ENCODE measurements at places on chromosomes 11 and 22.
A peak's percentile ranks its signal among the peaks of the same experiment; 100 is the strongest.

GRCh38 chr22:23591201-23591791 is 11.2 kb upstream of the IGLL1 start:
- DNase-seq: peak; percentile 53

- peak; percentile 63 for DNase-seq
These were observed 2.0 kb upstream of the FJX1 start for GRCh38 chr11:35615921-35616900.

GRCh38 chr11:116792869-116793771 is 1.4 kb upstream of the APOA5 start:
- DNase-seq: peak; percentile 73

GRCh38 chr11:44731685-44732430 is 5.1 kb downstream of the TSPAN18 start:
- peak; percentile 91 for DNase-seq

- DNase-seq: no peak
These were observed 1008.4 kb downstream of the JRKL start for GRCh38 chr11:97398246-97398645.

GRCh38 chr11:46338988-46339666 is 8.1 kb upstream of the DGKZ start:
- DNase-seq: peak; percentile 49

DNA sequence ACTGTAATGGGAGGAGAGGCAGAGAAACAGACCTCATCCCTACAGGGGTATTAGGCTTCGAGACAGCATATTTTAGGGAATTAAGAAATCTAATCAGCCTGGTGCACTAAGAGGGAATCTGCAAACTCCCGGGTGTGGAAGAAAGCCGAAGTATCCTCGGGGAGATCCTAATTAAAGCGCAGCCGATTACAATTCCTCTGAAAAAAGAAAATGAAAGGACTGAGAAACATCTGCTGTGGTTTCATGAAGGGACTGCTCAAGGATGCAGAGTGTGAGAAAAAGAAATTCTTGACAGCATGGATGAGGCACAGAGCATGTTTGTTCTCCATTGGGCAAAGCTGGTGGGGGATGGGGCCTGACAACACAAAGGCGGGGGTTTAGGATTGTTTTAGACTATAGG is 290.0 kb upstream of the LARGE1 start:
- DNase-seq: no peak

GRCh38 chr22:43944670-43945430 is 10.4 kb upstream of the SAMM50 start:
- peak; percentile 8 for DNase-seq

GRCh38 chr22:36249160-36249559 is 3.8 kb upstream of the APOL1 start:
- no peak for DNase-seq

DNA sequence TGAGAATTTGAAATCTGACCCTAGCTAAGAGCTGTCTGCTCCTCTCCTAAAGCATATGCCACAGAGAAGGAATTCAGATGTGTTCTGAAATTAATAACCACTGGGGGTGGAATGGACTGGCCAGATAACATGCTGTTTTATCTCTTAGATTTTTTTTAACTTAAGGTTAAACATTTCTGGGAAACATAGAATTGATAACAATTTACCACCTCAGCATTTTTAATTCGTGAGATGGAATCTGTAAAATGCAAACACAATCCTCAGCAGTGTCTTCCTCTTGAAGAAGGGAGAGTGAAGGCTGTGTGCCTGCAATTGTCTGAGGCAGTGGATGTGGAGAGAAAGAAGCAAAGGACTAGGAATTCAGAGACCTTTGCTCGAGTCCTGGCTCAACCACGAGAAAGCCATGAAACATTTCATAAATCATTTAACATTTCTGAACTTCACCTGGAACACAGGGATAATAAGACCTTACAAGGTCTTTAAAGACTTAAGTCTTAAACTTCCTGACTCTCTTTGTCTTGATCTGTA is at the start of gene SLC5A12:
TSS of gene SLC5A12 (minus strand) at position 113 of the 528 bp plus-strand sequence. CDS start 346 bp downstream, outside the sequence.
- no peak for DNase-seq

DNA sequence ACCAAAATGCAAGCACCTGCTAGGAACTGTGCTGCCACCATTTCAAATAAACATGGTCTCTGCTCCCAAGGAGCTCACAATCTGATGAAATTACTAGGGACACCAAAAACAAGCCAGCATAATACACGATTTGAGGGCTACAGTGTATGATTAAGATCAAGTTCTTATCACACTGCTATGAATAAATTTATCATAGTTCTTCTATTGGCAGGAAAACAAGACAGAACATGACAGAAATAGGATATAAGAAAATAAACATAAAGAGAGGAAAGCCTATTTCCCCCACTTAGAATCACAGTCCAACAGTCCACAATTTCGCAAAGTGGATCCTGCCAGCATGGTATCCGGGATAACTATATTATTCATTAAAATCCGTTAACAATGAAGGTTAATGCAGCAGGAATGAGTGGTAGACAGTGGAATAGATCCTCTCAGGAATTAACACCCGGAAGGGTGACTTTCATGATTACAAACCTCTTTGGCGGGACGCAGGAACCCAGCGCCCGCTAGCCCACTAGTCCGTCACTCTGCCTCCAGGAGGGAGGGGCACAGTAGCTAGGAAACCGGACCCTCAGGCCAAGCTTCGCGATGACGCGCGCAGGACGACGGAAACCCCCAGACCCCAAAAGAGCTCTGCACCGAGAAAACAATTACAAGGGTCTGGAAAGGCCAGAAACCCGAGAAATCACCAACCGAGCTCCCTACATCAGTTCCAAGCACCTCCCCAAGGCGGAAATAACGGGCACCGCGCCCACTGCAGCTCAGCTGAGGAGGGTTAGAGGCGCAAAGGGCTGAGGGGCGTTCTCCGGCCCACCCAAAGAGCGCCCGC is 607 bp downstream of the CCDC82 start:
- DNase-seq: no peak

DNA sequence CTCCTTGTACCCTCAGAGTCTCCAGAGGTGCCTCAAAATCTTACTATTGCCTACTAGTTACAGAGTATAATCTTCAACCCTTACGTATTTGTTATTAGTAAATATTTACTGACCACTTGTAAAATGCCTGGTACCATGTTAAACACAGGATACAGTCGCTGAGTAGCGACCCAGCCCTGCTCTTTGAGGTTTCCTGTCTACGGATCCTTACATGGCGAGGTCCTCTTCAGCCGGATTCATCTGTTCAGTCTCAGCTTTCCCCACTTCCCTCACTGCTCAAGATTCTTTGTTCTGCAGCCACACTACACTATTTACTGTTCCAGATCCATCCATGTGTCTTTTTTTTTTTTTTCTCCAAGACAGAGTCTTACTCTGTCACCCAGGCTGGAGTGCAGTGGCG is 13.2 kb upstream of the TTC36 start:
- DNase-seq: no peak

DNA sequence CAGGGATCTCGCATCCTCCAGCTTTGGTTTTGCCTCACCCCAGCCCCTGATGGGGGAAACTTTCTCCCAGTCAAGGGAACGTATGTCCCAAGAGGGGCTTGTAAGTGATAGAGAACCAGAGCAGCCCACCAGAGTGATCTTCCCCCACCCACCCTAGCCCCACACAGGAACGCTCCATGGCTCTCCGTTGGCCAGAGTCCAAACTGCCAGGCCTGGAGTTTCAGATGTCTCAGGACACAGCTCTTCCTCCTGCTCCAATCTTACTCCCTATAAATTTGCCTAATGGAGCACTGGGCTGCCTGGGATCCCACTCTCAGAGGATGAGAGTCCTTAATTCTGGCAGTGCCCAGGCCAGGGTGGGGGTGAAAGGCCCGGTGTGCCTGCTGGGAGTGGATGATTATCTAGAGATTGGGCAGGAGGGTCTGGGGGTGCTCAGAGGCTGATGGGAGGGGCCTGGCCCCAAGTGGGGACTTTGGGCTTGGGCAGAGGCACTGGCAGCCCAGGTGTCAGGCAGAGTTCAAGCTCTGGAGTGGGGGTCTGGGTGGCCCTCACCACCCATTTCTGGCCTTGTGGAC is 79.9 kb downstream of the WNT7B start:
- no peak for DNase-seq

DNA sequence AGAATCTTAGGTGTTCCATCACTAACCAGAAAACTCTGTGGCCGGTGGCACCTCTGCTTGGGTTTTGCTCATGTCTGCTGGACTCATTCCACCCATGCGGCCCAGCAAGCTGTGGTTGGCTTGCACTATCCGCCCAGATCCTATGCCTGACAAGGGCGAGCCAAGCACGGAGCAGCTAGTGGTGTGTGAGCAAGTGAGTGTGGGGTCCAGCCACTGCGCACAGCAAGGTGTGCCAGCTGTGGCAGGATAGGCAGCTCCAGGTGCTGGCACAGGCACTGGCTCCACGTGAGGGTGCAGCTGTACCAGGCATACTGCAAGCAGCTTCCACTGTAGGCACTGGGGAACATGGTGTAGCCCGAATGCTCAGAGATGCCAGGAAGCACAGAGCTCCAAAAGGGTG is 813.7 kb upstream of the CNTN5 start:
- no peak for DNase-seq

DNA sequence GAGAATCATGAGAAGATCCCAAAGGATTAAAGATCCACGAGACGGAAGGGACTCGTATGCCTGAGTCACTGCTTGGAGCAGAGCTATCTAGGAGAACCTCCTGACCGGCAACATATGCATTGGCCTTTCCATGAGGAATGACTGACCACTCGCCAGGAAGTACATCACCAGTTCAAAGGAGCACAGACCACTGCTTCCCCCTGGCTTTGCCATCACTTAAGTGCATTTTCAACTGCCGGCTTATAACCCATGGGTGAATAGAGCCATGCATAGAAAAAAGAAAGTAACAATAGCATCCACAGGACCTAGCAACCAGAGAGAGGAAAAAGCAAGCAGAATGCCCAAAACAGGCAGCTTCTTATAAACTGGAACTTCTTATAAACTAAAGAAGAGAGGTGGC is 98.3 kb upstream of the ZC3H12C start:
- no peak for DNase-seq

- DNase-seq: peak; percentile 62
These were observed 396 bp downstream of the TEF start for GRCh38 chr22:41382098-41382578.

DNA sequence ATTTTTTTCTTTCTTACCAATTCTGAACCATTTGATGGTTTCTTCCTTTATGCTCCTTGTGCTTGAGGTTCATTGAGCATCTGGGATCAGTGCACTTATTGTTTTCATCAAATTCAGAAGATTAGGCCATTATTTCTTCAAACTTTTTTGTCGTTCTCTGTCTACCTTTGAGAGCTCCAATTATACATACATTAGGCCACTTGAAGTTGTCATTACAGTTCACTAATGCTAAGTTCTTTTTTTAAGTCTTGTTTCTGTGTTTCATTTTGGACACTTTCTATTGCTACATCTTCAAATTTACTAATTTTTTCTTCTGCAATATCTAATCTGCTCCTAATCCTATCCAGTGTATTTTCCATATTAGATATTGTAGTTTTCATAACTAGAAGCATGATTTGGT is 40.8 kb downstream of the CDPF1 start:
- no peak for DNase-seq

DNA sequence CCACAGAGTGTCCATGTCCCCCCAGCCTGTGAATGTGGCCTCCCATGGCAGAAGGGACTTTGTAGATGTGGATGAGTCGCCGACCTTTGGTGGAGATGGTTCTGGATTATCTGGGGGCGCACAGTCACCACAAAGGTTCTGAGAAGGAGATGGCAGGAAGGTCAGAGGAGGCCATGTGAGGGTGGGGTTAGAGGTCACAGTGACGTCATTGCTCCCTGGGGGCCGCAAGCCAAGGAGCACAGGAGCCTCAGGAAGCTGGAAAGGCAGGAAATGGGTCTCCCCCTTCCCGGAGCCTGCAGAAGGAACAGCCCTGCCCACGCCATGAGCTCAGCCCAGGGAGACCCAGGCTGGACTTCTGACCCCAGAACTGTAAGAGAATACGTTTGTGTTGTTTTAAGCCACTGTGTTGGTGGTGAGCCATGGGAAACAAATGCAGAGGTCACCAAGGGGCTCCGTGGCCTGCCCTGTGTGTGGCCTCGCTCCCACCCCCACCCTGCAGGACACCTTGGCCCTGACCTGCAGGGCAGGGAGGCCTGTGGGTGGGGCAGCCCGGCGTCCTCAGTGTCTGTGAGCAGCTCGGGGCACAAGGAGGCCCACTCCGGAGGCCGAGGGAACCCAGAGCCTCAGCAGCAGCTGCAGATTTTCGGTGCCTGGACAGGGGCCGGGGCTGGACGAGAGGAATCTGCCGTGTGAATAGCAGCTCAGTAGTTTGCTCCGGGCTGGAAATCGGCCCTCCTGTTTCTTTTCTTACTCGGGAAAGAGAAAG is 32.1 kb downstream of the GRAMD4 start:
- no peak for DNase-seq

DNA sequence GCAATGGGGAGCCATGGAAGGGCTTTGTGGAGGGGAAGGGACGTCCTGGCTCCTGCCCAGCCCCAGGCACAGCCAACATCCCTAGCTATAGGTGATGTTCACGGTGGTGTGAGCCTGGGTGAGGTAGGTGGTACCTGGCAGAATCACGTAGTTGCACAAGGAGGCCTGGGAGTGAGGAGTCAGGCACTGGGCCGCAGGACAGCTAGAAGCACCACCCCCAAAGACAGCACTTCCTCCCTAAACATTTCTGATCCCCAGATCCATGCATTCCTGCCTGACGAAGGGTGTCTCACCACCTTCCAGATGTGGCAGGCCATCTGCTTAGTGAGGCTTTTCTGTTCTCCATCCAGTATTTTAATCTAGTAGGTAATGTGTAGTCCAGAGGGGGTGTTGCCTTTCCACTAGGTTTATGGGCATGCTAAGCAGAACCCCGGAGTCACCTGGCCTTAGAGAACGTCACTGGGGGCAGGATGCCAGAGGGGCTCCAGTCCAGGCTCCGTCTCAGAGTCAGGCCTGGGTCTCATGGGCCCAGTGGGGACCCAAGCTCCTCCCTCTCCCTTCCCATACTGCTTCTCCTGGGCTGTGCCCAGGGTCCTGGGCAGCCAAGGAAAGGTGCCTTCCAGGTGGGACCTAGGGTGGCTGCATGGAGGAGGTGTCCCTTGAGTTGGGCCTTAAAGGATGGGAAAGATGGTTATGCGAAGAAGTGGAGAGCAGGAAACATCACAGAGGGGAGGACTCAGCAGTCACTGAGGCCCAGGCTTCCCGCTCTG is 56.2 kb downstream of the OTOG start:
- DNase-seq: no peak

DNA sequence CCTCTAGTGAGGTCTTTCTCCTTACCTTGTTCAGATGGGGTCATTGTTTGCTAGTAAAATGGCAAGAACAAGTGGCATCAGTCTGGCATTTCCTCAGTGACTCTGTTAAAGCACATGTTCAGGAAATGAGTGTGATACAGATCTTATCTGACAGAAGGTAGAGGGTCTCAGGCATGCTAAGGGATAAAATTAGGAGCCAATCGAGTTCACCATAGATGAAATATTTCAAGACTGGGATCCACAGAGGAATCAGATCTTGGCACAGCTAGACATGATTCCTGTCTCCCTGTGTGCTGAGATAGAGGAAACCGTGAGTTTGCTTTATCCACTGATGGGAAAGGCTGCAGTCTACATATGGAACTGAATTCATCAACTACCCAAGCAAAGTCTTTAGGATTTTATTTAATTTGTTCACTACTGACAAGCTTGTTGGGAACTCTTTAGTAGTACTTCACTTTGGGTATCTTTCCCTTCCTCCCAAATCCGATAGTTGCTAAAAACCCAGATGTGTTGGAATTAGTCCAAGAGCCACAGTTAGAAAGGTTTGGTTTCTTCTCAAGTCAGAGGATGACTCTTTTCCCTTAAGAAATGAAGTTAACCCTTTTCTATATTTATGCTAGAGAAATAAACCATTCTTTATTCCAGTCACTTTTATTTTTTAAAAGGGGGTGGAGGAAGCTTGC is 18.4 kb downstream of the FAM118B start:
- DNase-seq: peak; percentile 6
